ENCODE measurements at places on chromosomes 5 and 9. TPM values are rescaled to one million over a fixed set of nuclear protein-coding genes. Genes with fewer than 3 reads are reported as not detected.

DNA sequence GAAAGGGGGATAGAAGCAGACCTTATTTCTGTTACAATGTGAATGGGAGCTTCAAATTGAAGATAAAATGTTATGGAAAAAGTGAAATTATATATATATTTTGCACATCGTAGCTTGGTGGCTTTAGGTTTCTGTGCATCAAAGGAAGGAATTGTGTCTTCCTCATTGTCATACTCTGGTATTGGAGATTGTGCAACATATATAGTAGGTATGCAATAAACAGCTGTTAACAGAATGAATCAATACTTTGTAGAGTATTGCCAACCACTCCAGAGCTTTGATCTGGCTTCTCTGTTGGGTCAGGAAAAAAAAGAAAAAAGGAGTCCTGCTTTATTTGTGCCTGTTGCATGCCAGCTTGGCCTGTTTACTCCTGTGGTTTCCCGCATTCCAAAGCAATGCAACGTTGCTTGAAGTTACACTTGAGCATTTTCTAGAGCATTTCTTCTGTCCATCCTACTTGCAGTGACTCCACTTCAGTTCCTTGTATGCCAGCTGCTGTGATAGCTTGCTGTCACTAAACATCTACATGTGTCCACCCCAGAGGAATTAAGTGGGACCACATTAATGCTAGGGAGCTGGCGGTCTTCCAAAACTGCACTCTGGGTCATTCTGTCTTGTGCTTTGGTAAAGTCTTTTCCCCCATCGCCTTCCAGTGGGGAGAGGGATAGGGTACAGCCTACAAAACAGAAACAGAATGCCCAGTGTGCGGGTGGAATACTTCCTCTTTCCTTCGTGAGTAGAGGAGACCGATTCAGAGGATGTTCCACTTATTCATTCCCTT lies 62.0 kb upstream of the MEF2C start:
- H3K27me3 ChIP-seq: no peaks in the 10 kb centered on the region
- H3K36me3 ChIP-seq: no peaks in the 10 kb centered on the region
- H3K27ac ChIP-seq: no peak overlapping the region
- no peak overlapping the region for H3K4me3 ChIP-seq
- no peaks in the 10 kb centered on the region for H3K4me1 ChIP-seq

GRCh38 chr9:6631207-6631512 lies 14.4 kb downstream of the GLDC start:
- H3K27me3 ChIP-seq: no peaks in the 10 kb centered on the region
- no peak for DNase-seq
- no peak overlapping the region for H3K27ac ChIP-seq
- no peaks in the 10 kb centered on the region for H3K4me1 ChIP-seq

The SLC27A4 gene
- total RNA-seq: 24.4 TPM

The ALG2 gene
- total RNA-seq: 19.9 TPM

GRCh38 chr5:38099205-38100168 lies 158.9 kb upstream of the EGFLAM start:
- no peaks in the 10 kb centered on the region for H3K36me3 ChIP-seq
- H3K27me3 ChIP-seq: no peaks in the 10 kb centered on the region
- no peaks in the 10 kb centered on the region for H3K4me1 ChIP-seq
- H3K27ac ChIP-seq: no peak overlapping the region
- no peak overlapping the region for H3K4me3 ChIP-seq

- H3K27me3 ChIP-seq: 0 out of 2 replicates have a peak, but pooled peaks cover 2% of the 10 kb centered on the region
- H3K27ac ChIP-seq: no peak overlapping the region
- H3K36me3 ChIP-seq: no peaks in the 10 kb centered on the region
- no peaks in the 10 kb centered on the region for H3K4me1 ChIP-seq
- DNase-seq: no peak
These were observed 16.7 kb downstream of the VCAN start for GRCh38 chr5:83488271-83488670.

The SHB gene
- 27.1 TPM for total RNA-seq

- H3K4me1 ChIP-seq: no peaks in the 10 kb centered on the region
- H3K4me3 ChIP-seq: no peak overlapping the region
- no peak overlapping the region for H3K27ac ChIP-seq
- no peaks in the 10 kb centered on the region for H3K27me3 ChIP-seq
- no peak for DNase-seq
These were observed 83.0 kb upstream of the TNC start for GRCh38 chr9:115200711-115201505.

The EQTN gene
- not detected for total RNA-seq

The DDX4 gene
- not detected for total RNA-seq

DNA sequence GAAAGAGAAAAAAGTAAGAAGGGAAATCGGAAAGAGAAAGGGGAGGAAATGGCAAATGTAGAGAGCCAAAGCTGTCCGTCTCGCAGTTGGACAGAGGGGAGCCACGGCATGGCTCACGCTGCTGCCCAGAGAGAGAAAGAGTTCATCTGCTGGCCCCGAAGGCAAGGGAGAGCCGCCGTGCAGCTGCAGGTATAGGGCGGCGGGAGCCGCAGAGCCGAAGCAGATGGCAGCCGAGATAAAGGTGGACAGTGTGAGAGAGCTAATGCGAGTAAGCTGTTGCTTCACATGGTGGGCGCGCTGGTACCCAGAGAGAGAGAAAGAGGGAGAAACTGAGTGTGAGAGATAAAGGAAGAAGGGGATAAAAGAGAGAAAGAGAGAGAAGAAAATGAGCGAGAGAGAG lies 188.4 kb upstream of the PPP1R26 start:
- H3K36me3 ChIP-seq: no peaks in the 10 kb centered on the region
- no peak for DNase-seq
- no peak overlapping the region for H3K27ac ChIP-seq

DNA sequence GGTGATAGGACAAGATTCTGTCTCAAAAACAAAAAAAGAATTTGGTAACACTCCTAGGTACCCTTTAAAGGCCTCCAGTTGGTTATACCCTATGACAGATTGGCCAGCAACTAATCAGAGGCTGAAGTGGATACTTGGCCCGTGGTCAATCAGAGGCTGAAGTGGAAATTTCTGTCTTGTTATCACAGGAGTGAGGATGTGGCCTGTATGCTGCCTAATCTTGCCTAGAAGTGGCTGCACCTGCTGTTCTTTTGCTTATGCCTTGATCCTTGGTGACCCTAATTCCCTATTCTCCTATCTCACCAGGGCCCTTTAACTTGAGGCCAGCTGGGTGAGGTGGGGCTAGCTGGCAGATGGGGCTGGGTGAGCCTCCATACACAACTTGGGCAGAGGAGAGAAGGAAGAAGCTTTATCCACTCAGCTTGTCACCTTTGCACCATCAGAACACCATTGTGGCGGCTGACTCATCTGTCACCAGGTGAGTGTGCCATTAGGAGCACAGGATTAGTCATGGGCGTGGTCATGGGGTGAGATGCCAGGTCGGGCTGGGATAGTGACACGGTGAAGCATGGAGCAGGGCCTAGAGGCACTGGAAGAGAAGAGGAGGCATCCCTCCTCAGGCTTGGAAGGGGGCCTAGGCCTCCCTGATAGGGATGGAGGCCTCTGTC lies 41.5 kb downstream of the SAR1B start:
- H3K27ac ChIP-seq: no peak overlapping the region
- no peak overlapping the region for H3K4me3 ChIP-seq
- no peak for DNase-seq
- no peaks in the 10 kb centered on the region for H3K27me3 ChIP-seq
- no peaks in the 10 kb centered on the region for H3K36me3 ChIP-seq

The FABP6 gene
- 0.69 TPM for total RNA-seq

The PCDHB2 gene
- not detected for total RNA-seq
